HFF-Myc (cell line): ENCODE measurements at places on chromosomes 2 and 18.

DNA sequence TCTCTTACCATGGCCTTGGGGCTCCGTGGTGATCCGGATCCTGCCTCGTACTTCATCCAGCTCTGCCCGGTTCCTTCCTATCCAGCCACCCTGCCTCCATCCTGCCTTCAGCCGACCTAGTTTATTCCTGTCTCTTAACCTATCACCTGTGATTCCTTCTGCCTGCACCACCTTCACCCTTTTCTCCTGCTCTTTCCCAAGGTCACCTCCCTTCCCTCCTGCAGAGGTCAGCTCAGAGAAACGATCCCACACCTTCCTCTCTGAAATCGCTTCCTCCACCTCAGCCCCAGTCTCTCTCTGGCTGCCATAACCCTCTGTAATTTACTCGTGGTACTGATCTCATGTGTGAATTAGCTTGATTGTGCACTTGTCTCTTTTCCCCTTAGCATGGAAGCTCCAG is 23.5 kb upstream of the LAPTM4A start:
- DNase-seq = no peak

DNA sequence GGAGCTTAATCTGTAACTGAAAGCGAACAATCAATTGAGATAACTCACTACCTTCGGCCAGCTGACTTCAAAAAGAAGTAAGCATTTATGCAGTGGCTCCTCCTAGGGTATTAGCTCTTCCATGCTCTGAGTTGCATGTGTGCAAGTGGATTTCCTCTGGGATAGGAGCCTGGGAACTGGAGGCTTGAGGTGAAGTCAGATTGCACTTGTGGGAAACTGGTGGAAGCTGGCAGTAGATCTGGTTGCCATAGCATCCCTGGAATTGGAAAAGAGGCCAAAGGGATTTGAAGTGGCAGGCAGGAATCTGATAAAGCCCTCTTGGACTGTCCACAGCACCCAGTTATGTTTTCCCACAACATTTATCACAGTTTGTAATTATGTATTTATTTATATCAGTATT is 50.6 kb upstream of the FMNL2 start:
- no peak for DNase-seq

DNA sequence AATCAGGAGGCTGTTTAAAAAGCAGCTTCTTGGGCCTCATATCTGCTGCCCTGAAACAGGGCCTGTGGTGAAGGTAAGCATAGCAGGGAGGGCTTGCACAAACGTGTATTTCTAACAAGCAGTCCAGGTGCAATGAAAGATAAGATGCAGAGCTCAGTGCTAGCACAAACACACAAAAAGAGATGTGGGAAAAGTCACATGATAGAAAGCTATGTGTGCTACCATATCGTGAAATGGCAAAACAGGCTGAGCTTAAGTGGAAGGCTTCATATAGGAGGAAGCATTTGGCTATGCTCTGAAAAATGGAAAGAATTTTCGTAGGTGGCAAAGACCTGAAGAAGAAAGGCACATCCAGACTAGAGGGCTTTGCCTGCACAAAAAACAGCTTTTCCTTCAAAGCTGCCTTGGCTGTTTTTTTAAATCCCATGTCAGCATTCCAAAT is 10.2 kb downstream of the RSAD2 start:
- no peak for DNase-seq

DNA sequence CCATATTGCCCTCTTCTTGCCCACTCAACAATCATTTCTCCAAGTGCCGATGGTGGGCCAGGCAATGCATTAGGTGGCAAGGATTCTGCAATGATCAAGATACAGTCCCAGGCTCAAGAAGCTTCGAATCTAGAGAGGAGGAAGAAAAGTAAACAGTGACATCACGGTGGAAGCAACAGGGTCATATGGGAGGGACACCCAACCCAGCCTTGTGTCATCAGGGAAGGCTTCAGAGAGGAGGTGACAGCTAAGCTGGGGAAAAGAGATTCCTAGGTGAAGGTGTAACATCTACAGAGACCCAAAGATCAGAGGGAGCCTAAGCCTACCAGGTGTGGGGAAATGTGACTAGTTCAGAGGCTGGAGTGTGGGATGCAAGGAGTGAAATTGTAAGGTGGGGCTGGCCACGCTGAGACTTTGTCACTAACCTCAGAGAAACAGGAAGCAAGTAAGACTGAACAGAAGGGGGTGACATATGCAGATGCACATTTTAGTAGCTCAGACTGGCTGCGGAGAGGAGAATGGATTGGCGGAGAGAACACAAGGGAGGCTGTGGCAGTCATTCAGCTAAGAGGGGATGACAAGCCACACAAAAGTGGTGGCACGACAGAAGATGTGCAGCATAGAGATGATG is 104.9 kb downstream of the ANKRD44 start:
- no peak for DNase-seq

DNA sequence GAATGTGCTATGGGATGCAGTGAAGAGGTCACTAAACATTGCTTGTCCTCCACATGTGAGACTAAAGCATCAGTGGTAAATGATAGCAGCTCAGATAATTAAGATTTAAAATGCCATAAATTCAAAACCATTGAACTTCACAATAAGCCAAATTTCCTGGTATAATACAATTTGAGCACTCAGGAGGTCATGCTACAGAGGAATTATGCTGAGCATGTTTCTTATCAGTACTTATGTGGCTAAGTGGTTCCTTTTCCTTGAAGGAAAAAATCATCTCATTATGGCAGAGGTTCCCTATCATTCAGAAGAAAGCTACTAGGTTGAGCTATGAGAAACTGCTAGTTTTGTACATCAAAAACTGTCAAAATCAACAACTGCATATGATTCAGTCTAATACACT is 156.6 kb downstream of the AGPS start:
- no peak for DNase-seq

DNA sequence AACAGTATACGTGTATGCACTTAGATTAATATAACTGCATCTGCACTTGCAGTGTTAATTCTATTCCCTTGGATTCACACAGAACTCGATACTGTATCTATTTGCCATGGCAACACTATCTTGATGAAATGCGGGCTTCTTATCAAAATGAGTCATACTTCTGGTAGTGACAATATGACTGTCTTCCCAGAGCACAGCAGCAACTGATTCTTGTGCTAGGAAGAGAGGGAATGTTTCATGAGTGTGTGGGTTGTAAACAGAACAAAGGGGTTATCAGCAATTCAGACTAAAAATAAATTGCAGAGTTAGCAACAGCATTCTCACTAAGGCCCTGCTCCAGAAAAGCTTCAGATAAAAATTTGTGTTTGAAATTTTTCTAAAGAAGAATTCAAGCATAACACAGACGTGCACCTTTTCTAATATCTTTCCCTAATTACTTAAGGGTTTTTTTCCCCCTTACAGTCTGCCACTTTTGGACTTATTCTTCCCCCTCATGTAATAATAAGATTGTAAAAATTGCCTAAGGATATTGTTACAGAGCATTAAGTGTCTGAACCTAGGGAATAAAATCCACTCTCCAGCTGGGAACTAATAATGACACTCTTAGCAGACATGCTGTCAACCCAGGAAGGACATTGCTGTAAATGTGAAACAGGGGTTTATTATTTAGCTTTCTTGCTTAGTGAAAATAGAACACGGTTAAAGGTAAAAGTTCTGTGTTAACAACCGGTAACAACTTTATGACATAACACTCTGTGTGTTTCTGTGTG is 99.9 kb upstream of the SLC38A11 start:
- DNase-seq = no peak

GRCh38 chr2:102239344-102239743 is 52.5 kb downstream of the IL1RL2 start:
- no peak for DNase-seq

- DNase-seq = peak; percentile 71
Measured at GRCh38 chr18:36580874-36581750, 247.7 kb downstream of the TPGS2 start.

DNA sequence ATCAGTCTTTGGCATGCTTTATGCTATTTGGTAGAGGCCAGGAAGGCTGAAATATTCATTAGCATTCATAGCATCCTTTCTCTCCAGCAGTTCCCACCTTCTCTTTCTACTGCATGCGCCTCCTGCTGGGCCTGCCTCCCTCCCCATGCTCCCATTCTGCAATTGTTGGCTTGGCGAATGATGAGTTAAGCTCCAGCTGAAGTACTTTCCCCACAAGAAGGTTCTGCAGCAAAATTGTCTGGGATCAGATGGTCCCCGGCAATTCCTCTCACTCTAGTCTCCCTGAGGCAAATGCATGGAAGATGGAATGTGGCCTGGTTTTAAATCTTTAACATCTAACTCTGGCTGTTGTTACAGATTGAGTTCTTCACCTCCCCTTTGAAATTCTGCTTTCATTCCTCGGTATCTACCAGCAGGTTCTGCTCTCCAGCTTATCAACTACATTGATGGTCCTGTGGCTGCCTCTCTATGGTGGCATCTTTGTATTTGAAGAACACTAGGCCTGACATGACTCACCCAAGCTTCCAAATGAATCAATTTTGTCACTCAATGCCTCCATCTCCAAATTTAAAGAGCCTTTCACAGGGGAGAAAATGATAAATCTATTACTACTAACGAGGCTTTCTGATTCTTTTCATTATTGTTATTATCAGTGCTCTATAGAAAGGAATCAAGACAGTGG is 55.9 kb downstream of the KCTD18 start:
- no peak for DNase-seq

- DNase-seq = no peak
Measured at GRCh38 chr2:49933711-49934110, 779.4 kb upstream of the FSHR start.

- DNase-seq = no peak
Measured at GRCh38 chr2:177024765-177025164, 187.8 kb upstream of the HNRNPA3 start.

GRCh38 chr18:61946449-61946848 is 53.6 kb upstream of the RNF152 start:
- DNase-seq = no peak

GRCh38 chr2:204545861-204546735 is 823 bp downstream of the PARD3B start:
- no peak for DNase-seq

GRCh38 chr18:40642692-40643229 is 1312.3 kb upstream of the PIK3C3 start:
- DNase-seq = no peak

DNA sequence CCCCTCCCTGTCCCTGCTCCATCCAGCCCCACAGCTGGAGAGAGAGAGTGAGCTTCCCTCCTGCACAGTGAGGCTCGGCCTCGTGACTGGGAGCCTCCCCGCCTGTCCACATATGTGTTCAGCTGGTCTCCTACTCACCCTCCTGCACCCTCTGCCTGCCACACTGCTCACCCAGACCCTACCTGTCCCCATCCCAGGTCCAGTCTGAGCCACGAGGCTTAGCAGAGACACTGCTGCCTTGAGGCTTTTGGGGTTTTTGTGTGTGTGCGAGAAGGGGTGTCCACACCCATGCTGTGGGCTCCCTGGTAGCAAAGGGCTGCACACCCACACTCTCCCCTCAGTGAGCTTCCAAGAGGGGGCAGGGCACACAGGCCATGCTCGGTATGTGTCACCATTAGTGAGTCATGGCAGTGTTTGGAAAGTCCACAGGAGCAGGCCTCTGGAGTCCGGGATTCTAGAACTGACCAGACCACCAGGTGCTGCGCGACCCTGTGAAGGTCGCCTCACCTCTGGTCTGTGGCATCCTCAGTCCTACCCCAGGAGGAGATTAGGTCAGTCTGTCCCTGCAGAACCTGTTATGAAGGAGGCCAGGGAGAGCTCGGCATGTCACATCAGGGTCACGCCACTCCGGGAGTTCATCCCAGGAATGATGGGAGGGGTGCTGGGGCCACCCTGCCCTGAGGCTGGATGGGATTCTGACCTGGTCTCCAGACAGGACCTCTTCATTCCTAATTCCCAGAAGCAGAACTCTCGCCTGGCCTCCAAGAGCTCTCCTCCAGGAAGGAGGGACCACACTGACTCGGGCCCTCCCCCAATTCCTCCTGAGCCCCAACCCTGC is 39.9 kb upstream of the SMAD7 start:
- no peak for DNase-seq

DNA sequence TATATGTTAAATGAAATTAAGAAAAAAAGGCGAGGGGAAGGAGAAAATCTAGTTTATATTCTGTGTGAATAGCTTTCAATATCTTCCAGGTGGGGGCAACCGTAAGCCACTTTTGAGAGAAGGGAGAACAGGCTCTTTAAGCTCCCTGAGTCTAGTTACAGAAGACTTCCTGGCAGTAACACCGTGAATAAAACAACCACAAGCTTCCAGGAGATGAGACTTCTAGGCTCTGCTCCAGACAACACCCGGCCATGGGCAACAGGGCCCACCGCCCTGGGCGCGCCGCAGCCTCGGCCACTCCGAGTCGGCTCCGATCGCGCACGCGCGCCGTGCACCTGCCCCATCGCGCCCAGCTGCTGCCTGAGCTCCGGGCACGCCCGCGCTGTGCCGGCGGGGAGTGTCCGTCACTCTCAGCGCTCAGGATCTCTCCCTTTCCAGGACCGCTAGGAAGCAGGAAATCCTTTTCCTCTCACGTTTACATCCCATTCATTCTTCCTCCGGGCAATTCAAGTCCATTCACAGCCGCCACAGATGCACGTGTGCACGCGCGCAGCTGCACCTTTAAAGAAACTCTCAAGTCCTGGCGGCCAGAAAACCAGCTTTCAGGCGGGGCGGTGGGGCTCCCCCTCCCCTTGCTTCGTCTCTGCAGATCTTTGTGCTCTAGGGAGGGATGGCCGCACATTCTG is 19.4 kb upstream of the PAX3 start:
- DNase-seq = peak; percentile 25

- no peak for DNase-seq
Measured at GRCh38 chr2:154238252-154238651, 366.5 kb downstream of the GALNT13 start.

GRCh38 chr2:181190711-181191110 is 210.3 kb downstream of the UBE2E3 start:
- DNase-seq = no peak

DNA sequence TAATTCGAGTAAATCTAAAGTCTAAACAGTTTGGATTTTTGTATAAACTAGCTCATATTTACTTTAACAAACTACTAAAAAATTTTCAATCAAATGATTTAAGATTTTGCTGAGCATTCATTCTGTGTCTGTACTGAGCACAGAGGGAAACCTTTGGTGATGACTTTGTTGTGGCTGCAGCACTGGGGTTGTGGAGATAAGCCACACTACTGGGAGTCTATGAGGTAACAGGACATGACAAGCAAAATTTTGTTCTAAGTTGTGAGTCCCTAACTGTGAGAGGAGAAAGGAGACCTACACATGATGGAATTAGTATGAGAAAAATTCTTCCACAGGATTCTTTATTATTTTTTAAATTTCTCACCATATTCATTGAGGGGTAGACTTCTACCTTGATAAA is 933.7 kb upstream of the LRATD1 start:
- no peak for DNase-seq

GRCh38 chr2:27264753-27265535 is 2.1 kb upstream of the SLC30A3 start:
- no peak for DNase-seq

GRCh38 chr2:9169349-9170107 is 37.1 kb upstream of the ASAP2 start:
- DNase-seq = no peak
